ENCODE measurements at places on chromosomes 2 and 18.

- no peak for DNase-seq
Observed at GRCh38 chr2:11483806-11484617, 18.1 kb upstream of the E2F6 start.

GRCh38 chr2:100141906-100142305 lies 484 bp downstream of the AFF3 start:
- no peak for DNase-seq

- no peak for DNase-seq
Observed at GRCh38 chr18:50659091-50660003, 99.5 kb downstream of the MAPK4 start.

DNA sequence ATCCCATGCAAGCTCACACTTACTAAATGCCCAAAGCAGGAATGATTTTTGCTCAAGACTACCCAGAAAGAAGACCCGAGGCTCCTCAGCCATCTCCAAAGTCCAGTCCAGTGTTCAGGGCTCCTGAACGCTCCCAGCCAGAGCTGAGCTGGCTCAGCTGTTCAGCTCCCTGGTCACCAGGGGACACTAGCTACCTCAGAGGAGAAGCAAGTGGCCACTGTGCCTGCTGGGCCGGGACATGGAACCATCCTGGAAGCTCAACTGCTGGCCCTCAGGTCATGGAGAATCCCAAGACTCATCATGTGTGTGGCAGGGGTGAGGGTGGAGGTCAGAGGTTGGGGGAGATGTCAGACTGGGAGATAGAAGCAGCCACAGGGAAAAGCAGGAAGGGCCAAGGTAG lies 89.0 kb downstream of the GALNT14 start:
- no peak for DNase-seq

- no peak for DNase-seq
Observed at GRCh38 chr18:21085579-21086166, 25.9 kb downstream of the ROCK1 start.

- no peak for DNase-seq
Observed at GRCh38 chr2:11330457-11331142, 13.8 kb downstream of the ROCK2 start.

DNA sequence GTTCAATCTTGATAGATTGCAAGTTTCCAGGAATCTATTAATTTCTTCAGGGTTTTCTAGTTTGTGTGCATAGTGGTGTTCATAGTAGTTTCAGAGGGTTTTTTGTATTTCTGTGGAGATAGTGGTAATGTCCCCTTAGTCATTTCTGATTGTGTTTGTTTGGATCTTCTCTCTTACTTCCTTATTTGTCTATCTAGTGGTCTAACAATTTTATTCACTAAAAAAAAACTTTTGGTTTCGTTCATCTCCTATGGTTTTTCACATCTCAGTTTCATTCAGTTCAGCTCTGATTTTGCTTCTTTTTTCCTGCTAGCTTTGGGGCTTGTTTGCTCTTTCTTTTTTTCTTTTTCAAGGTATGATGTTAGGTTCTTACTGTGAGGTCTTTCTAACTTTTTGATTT lies 94.5 kb downstream of the SNTG2 start:
- no peak for DNase-seq

- peak; percentile 22 for DNase-seq
Observed at GRCh38 chr18:8608795-8609658, at the start of gene RAB12. Gene RAB12, plus strand, starts transcription at chr18:8609437. Its CDS starts 3 bp downstream, at chr18:8609440.

- no peak for DNase-seq
Observed at GRCh38 chr2:173043476-173043875, 32.2 kb upstream of the MAP3K20 start.

GRCh38 chr2:157596992-157597681 lies 31.5 kb downstream of the ACVR1C start:
- DNase-seq = no peak

GRCh38 chr2:182667315-182667695 lies 48.8 kb upstream of the DNAJC10 start:
- DNase-seq = no peak

- no peak for DNase-seq
Observed at GRCh38 chr2:86562485-86562921, 740 bp downstream of the CHMP3 start.

DNA sequence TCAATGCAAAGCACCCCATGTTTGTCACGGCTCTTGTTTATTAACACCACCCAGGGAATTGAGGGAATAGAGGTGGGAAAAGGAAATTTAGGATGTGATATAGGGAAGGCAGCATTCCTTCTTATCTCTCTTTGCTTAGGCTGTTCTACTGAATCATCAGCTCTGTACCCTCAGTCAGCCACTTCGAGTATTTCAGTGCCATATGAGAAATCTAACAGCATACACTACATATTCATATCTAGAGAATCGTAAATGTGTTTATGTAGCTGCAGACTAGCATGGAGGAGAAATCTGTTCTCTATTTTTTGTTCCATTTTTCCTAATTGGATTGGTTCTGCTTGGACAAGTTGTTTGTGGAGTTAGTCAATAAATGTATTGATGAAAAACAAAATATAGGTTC lies 187.8 kb downstream of the CTNNA2 start:
- DNase-seq = no peak

DNA sequence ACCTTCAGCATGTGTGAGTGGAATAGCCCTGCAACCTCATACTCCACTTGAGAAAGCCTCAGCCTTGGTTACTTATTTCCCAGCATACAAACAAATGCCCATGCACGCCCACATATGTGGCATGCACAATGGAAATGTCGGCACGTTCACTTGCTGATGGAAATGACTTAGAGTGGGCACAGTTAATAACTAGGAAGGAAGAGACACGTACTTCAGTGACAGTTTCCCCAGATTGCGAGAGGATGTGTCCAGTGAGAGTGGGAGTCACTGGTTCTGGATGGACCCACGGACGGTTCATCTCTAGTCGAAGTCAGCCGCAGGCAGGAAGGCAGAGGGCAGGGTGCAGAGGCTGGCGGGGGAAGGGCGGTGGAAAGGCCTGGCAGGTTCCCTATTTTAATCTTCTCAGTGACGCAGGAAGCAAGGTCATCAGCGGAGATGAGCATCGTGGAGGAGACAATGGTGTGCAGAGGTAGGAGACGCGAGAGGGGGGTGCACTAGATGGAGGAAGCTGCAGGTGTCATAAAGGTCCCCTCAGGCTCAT lies 350.7 kb upstream of the MYT1L start:
- DNase-seq = no peak

GRCh38 chr2:126900646-126901319 lies 2.1 kb downstream of the TEX51 start:
- DNase-seq = no peak

DNA sequence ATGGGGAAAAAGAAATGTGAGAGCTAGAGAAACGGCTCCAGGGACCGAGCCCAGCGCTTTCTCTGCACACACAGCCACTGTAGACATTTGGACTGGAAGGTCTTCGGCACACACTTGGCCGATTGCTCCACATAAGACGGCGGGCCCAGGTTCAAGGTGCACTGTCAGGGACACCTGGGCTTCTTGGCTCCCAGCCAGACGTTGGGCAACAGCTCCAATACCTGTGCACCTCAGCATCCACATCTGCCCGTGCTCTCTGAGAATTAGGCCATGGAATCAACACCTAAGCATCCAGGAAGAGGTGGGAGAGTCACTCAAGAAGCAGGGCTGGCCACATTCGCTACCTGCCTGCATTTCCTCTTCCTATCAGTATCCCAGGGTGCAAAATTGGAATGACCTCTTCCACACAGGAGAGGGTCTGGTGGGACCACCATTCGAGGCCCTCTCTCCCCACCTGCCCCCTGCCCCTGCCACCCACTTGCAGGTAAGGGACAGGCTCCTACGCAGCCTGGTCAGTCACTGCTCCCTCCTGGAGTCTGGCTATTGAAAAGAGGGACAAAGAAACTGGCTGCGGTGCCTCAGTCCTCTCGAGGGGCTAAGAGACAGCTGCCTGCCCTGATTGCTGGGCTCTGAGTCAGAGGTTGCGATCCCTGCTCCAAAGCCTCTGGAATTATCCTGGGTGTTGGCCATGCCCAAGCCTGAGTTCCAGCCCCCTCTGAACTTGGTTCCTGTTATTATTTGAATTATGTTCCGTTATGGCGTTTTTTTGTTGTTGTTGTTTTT lies 40.1 kb upstream of the TAF1B start:
- DNase-seq = peak; percentile 68

DNA sequence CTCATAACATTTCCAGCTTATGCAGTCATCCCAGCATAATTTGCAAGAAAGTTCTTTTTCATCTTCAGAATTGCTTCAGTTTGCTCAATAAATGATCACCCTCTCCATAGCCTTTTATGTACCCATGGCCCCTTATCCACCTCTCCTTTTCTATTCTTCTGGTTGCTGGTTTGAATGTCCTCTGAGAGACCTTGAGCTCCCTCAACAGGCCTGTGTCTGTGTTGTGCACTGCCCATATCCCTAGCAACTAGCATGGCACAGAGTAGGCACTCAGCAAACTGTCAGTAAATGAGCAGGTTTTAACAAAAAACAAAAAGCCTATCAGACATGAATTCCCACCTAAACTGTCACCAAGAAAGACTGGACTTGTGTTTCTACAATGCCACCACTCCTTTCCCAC lies 160.5 kb downstream of the AKAIN1 start:
- DNase-seq = no peak

GRCh38 chr18:59229701-59230443 lies 9.9 kb downstream of the GRP start:
- DNase-seq = no peak
